ENCODE measurements at places on chromosomes 11 and 22.

DNA sequence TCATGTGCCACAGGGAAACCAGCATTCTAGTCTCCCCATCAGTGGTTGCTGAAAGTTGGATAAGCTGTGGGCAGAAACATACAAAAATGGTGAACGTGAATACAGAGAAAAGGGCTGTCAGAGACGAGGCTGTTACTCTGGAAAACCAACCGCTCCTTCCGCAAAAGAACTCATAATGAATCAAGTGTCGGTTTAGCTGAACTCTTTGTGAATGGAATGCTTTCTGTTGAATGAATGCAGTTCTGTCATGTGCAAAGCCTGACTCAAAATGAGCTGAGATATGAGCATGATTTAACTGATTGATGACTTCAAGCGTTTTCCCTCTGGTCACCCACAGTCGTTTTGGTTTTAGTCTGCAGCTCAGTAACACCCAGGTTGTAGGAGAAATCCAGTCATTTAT is 298.3 kb downstream of the ETS1 start:
- DNase-seq = no peak

DNA sequence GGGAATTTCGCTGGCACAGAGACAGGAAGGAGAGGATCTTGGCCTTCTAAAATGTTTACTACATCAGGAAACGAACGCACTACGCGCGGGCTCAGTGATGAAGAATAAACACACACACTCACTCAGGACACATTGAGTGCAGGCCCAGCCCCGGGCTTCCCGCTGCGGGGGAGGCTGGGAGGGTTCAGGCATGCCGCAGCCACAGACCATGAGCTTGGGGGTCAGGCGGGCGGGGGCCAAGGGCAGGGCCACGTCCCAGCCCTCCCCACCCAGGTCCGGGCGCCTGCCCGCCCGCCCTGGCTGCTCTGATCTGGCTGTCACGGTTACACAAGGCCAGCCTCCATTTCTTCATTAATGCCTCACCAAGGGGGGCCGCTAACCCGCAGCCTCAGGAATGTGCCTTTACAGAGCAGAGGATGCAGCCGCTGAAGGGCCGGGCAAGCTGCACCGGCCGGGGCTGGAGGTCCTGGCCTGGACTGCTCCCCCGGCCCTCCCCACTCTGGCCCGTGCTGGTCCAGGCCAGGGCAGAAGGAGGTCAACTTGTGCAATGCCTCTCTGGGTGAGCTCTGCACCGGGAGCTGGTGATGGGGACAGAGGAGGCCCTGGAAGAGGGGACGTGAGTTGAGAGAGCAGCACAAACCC is 41.7 kb downstream of the IGF2 start:
- DNase-seq = no peak

DNA sequence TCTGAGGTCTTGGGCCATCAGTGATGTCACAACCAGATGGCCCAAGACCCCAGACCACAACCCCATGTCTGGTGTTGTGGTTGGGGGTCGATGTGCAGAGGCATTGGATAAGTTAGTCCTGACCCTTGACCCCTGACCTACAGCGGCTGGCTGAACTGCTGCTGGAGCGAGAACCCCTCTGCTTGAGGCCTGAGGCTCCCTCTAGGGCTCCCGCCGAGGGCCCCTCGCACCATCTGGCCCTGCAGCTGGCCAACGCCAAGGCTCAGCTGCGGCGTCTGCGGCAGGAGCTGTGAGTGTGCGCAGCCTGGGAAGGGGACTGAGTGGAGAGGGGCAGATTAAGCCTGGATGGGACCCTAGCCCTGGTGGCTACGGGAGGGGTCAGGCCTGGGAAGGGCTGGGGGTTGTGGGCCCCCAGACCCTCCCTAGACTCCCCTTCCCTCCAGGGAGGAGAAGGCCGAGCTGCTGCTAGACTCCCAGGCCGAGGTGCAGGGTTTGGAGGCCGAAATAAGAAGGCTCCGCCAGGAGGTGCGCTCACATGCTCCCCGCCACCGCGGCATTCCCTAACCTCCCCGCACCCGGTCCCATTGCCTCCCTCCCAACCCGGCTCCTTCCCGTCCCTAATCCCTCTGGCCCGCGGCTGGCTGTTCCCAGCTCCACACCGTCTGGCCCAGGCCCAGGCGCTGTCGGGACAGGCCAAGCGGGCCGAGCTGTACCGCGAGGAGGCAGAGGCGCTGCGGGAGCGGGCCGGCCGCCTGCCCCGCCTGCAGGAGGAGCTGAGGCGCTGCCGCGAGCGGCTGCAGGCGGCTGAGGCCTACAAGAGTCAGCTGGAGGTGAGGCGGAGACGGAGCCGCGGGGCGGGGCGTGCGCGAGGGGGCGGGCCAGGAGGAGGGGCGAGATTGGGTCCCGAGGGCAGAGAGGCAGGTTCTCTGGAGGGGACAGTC is 2.1 kb downstream of the CCDC88B start:
- no peak for DNase-seq

- DNase-seq = no peak
These were observed 33.0 kb downstream of the CCDC34 start for GRCh38 chr11:27329867-27330632.

- no peak for DNase-seq
These were observed 752.7 kb downstream of the METTL15 start for GRCh38 chr11:28860893-28861292.

All from DND-41 (cell line).